ENCODE measurements at places on chromosomes 6 and 20. TPM values are rescaled to one million over a fixed set of nuclear protein-coding genes. Genes with fewer than 3 reads are reported as not detected.

- no peak overlapping the region for H3K27ac ChIP-seq
- H3K4me3 ChIP-seq, result no peak overlapping the region
- peaks cover 40% of the 10 kb centered on the region for H3K4me1 ChIP-seq
- H3K27me3 ChIP-seq, result no peaks in the 10 kb centered on the region
- DNase-seq, result no peak
These were observed 40.3 kb downstream of the TAF4 start for GRCh38 chr20:62025394-62025793.

Gene SLC17A3
- 0.43 TPM for total RNA-seq

DNA sequence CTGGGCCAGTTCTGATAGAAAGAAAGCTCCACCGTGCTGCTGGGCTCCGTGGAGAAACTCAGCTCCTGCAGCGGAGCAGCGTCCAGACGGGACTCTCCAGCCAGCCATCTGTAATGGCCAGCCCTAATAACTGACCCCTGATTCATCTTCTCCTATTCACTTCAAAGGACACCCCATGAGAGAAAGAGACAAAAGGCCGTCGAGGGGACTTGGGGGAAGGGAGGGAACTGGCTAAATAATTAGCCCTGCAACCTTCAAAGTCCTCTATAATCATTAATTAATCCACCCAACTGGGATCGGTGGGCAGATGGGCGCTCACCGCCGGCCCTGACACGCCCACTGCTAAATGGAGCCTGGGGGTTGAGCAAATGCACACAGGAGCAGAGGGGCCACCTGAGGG lies 512.4 kb downstream of the CD83 start:
- no peak for DNase-seq
- H3K4me3 ChIP-seq, result no peak overlapping the region
- H3K27me3 ChIP-seq, result no peaks in the 10 kb centered on the region
- H3K36me3 ChIP-seq, result peaks cover 7% of the 10 kb centered on the region

DNA sequence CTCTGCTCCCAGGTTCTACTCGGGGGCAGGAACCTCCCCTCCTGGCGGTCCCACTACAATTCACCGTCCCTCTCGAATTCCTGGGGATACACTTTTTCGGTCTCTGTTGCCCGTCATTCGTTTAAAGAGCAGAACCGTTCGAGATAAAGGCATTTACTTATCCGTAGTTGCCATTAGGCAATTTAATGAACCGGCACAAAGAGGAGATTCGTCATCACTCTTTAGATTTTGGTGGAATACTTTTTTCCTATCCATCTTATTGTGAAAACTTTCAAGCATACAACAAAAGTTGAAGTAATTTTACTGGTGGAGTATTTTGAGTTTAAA lies 1.2 kb upstream of the CD24 start:
- DNase-seq, result no peak
- no peaks in the 10 kb centered on the region for H3K36me3 ChIP-seq
- peak overlapping the region; percentile 23 for H3K4me3 ChIP-seq
- H3K27ac ChIP-seq, result no peak overlapping the region
- peaks cover 48% of the 10 kb centered on the region for H3K27me3 ChIP-seq

Gene SEL1L2
- total RNA-seq, result not detected

Gene PHACTR1
- total RNA-seq, result not detected

DNA sequence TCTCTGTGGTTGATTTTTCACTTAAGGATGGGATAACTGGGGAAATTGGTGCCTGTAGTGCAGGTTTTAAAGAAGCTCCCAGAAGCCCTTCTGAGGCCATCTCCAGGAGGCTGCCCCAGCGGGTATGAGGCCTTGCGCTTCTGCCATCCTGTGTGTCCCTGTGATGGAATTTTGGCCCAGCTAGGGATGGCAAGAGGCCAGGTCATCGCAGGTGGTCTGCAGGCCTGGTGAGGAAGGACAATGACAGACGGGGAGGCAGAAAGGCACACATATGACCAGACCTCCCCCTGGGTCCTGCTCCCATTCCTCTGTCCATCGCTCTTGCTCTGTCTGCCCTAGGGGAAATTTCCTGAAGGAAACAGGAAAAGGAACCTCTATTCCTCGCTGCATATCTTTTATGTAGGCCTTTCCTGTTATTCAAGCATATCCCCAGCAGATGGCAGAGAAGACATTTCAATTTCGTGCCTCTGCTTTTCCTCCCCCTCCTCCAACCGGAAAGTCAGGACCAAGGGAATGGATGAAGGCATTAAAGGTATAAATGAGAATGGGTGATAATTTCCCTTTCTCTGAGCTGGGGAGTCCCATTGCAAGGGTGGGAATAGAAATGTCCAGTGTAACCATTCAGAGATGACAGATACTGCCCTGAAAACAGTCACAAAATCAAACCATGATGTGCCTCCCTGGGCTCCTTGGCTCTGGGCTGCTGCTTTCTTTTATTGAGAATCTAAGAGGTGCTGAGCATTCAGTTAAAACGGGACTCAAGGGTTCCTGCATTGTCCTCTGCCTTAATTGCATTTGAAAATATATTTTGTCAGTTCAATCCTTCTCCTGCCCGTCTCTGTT lies 17.6 kb upstream of the HLA-F start:
- H3K36me3 ChIP-seq, result no peaks in the 10 kb centered on the region
- no peak for DNase-seq
- peaks cover 13% of the 10 kb centered on the region for H3K27me3 ChIP-seq
- H3K27ac ChIP-seq, result no peak overlapping the region
- H3K4me1 ChIP-seq, result peaks cover 50% of the 10 kb centered on the region

Gene MYBL2
- total RNA-seq, result 81.3 TPM

GRCh38 chr6:90978046-90978445 lies 391.2 kb upstream of the MAP3K7 start:
- no peak overlapping the region for H3K27ac ChIP-seq
- H3K27me3 ChIP-seq, result no peaks in the 10 kb centered on the region
- H3K4me3 ChIP-seq, result no peak overlapping the region
- H3K4me1 ChIP-seq, result no peaks in the 10 kb centered on the region
- H3K36me3 ChIP-seq, result no peaks in the 10 kb centered on the region
- DNase-seq, result no peak

All from activated CD4-positive, alpha-beta memory T cell treated with anti-CD3 and anti-CD28 coated beads for 36 hours (primary cell).